ENCODE measurements at places on chromosomes 11 and 22.

DNA sequence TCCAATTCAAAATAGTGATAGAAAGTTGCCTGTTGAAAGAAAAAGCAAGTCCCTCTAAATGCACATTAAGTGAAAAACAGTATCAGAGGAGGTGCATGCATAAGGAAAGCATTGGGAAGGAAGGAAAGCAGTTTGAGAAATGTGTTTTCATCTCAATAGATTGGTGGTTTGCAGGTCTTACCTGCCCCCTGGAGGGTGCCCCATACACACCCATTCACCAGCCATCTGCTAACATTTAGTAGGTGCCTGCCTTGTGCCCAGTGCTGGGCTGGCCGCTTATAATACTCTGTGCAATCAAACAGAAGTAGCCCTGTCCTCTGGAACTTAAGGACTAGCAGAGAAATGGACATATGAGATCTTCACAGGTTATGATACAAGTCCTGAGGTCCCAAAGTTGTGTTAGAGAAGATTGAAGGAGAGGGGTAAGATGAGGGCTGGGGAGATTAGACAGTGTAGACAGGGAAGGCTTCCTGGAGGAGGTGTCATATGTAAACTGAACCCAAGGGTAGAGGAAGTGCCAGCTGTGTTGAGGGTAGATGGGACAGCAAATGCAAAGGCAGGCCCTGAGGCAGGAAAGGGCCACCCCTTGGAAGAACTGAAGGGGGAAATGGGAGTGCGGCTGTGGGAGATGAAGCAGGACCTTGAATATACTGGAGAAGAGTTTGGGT, 184.2 kb downstream of the MN1 start:
- no peak for DNase-seq

GRCh38 chr11:61549662-61550568, 31.0 kb downstream of the SYT7 start:
- DNase-seq, result no peak

DNA sequence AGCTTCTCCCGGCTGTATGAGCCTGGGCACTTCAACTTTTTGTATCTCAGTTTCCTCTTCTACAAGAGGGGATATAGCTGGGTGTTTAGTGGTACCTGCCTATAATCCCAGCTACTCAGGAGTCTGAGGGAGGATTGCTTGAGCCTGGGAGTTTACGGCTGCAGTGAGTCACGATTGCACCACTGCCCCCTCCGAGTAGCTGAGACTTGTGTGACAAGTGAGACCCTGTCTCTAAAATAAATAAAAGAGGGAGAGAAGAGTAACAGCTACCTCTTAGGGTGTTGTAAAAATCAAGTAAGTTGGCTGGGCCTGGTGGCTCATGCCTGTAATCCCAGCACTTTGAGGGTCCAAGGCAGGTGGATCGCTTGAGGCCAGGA, 10.0 kb upstream of the CATSPER1 start:
- no peak for DNase-seq

DNA sequence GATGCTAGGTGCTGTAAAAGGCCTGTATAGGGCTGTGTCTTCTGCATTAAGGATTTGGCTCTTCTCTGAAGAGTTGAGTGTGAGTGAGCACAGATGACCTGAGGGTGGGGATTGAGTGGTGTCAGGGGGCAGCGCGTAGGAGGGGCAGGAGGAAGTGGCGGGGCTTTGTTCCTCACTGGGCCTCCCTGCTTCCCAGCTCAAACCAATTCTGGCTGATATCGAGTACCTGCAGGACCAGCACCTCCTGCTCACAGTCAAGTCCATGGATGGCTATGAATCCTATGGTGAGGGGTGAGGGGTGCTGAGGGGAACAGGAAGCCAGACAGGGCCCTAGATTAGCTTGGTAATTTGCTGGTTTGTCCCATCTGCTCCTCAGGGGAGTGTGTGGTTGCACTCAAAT, 9.1 kb downstream of the PHOX2A start:
- DNase-seq, result no peak

DNA sequence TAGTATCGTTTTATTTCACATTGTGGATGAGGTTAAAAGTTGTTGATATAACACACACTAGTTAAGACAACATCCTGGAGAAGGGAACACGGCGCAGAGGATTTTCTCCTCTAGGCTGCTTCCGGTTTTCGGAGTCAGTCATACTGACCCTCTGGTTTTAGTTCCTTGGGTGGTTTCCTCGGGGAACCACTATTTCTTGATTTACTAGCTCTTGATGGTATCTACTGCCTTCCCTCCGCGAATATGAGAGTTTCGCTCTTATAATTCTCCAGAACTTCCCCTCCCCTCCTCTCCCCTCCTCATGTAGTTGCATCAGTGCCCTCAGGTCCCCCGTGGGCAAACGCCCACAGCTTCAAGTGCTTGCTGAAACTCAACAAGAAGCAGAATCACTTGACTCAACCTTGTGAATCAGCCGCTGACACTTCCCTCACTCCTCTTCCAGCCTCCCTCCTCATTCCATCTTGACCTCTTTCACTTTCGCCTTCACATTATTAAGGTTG, 15.9 kb upstream of the APOBEC3A start:
- DNase-seq, result peak; percentile 76

DNA sequence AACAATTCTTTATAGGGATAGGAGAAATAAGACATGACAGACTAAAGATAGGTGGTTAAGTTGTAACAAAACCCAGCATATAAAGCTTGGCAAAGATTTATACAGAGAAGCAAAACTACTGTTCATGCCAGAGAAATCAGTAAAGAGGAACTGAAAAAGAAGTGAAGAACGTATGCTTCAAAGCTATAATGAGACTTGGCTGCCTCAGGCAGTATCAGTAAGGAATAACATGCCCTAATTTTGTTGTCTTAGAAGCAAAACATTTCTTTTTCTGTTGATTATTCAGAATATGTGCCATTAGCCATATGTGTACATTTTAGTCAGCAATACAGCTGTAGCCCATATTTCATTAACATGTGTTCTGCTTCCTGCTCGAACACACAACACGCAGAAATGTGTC, 403.2 kb downstream of the NELL1 start:
- DNase-seq, result no peak

DNA sequence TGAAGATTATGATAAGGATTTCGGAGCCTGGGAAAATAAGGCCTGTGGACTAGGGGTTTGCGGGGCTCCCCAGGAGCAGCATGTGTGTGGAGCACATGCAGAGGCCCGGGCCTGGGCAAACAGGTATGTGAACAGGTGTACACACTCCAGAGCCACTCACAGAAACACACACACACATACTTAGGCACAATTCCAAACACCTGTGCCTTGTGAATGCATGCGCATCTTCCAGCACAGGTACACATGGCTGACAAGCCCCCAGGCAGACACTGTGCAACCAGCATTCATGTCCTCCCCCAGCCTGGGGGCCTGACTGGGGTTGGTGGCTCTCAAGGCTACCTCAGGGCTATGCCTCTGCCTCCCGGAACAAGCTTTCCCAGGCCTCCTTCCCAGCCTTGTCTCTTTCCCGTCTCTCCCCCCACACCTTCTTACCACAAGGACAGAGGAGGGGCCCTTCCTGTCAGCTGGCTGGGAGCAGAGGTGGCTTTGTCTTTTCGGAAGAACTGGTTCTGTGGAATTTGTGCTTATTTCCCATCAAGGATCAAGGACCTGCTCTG, 2.6 kb upstream of the P2RY6 start:
- DNase-seq, result no peak

DNA sequence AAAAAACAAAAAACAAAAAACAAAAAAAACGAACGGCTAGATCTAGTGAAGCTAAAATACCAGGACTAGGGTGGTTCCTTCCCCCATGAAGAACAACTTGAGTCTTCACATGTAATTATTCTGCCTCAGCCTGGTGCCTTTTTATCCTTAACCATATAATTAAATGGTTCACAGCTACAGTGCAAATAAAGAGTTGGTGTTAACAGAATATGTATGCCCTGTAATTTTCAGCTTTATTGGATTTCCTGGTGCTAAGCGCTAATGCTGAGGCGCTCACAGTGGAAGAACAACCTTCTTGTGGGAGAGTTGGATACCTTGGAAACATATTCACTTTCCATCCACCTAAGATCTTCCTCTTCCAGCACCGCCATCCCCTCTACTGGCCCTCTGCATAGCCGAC, 158.5 kb upstream of the SORL1-AS1 start:
- DNase-seq, result no peak

DNA sequence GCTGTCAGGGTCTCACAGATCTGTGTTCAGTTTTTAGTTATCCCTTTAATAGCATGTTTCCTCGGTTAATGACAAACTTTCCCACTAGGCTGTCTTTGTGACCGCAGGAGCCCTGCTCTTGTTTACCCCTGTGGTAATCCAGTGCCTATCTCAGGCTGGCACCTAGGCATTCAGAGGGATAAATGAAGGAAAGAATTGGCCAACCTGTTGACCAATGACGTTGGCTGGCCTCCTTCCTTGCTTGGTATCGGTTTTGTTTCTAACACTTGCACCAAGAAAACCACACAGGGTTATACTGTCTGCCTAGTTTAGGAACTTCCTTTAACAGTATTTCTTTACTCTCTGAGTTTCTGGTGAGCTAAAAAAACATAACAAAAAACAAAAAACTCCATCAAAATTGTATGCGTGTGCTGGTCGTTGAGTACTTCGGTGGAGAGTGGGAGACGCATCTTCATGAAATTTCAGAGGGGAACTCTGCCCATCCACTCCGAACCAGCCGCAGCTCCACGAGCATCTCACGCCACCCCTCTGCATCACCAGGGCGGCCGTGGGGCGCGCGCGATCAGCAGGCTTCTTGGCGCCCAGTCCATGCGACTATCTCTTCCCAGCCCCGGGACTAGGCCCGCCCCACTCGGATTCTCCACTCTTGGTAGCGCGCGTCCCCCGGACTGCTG, 563 bp upstream of the ENDOD1 start:
- no peak for DNase-seq

All from CD4-positive, alpha-beta T cell treated with Interferon gamma for 1 hour (primary cell).